ENCODE measurements at places on chromosomes 1 and 21.

- no peak for DNase-seq
Observed at GRCh38 chr1:24644100-24644384, 940 bp downstream of the SRRM1 start.

DNA sequence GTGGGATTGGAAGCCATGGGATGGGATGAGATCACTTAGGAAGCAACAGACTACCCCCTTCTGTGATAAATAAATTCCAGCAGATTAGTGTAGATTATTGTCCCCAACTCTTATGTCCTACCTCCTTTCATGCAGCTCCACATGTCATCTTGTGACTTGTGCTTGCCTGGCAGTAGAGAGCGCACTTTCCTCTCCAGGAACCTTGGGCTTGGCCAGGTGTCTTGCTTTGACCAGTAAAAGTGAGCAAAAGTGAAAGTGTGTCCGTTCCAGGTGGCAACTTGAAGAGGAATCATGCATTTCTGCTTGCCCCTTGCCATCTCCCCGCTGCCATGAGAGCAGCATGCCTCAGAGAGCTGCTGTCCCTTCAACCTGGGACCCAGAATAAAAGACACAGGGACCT is 122.9 kb upstream of the ERG start:
- DNase-seq: no peak

- DNase-seq: no peak
Observed at GRCh38 chr1:25727088-25727487, 72.9 kb upstream of the SELENON start.

- DNase-seq: no peak
Observed at GRCh38 chr1:9085306-9085940, 16.0 kb upstream of the SLC2A5 start.

- DNase-seq: no peak
Observed at GRCh38 chr1:235450433-235450832, 53.8 kb downstream of the B3GALNT2 start.

DNA sequence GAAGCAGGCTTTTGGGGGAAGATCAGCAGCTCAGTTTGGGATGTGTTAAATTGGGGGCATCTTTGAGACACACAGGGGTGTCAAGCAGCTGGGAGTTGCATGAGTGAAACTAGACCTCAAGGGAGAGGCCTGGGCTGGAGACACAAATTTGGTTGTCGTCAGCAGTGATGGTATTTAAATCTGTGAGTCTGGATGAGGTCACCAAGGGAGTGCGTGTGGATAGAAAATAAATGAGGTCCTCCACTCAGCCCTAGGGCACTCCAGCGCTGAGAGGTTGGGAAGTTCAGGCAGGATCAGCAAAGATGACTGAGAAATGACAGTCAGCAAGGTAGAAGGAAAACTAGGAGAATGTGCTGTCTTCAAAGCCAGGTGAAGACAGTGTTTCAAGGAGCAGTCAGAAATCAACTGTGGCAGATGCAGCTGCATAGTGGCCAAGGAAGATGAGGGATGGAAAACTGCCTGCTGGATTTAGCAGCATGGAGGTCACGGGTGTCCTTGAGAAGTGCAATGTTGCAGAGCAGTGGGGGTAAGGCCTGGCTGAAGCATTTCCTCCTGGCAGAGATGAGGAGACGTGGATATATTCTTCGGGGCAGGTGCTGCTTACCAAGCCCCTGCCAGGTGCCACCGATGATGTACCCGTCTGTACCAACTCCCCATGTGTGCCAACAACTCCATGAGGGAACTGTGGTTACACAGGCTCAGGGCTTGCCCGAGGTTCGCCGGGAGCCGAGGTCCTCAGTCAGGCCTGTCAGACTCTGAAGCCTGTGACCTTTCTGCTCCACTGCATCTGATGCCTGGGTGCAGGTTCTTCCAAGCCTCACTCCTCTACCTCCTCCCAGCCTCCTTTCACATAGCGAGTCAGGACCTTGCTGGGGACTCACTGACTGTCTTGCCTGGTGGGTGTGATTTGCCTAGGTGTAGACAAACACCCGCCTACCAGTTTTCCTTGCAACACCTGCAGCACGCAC is 11.3 kb downstream of the MAP7D1 start:
- no peak for DNase-seq

- DNase-seq: peak; percentile 59
Observed at GRCh38 chr1:37478890-37479254, 4.5 kb downstream of the ZC3H12A start.

GRCh38 chr1:23132033-23132432 is 36.6 kb downstream of the LUZP1 start:
- no peak for DNase-seq

GRCh38 chr1:109924316-109924715 is 13.7 kb downstream of the CSF1 start:
- DNase-seq: no peak

- peak; percentile 29 for DNase-seq
Observed at GRCh38 chr1:15848143-15848928, 829 bp downstream of the SPEN start.

DNA sequence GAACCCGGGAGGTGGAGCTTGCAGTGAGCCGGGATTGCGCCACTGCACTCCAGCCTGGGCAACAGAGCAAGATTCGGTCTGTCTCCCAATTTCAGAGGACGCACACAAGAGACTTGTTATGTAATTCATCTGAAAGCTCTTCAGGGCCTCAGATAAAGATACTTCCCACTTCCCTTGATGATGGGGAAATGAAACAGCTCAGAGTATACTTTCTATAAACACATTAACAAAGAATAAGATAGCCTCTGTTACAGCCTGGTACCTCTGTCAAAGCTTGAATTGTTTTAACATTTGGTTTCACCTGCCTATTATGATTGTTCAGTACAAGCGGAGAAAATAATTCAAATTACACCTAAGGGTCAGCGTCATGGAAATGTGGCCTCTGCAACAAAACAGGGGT is 622.9 kb upstream of the ADGRL4 start:
- DNase-seq: no peak

- no peak for DNase-seq
Observed at GRCh38 chr1:157213836-157214235, 75.6 kb upstream of the ETV3 start.

DNA sequence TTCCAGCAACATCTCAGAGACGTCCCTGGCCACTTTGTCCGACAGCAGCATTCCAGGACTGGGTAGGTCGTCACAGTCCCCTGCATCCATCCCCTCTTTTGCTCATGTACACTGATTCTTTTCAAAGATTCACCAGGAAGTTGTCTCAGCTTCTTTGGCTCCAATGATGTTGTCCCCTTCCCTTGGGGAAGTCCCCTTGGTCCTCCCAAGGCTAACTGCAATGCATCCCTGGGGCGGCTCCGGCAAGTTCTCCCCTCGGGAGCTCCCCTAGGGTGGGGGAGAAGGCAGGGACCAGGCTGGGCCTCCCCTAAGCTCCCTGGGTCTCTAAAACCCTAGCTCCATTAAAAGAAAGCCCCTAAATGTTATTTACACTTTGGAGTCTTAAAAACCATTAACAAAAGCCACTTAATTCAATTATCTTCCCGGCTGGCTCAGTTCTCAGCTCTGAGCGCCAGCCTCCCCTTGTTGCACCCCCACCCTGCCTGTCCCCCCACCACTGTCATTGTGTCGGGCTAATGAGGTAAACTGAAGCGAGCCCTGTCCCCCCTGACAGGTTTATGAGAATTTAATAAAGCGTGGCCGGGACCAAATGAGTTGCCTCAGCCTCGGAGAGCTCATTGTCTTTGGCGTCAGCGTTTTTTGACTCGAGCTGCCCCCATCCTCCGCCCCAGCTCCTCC is 25.3 kb downstream of the KNCN start:
- no peak for DNase-seq

DNA sequence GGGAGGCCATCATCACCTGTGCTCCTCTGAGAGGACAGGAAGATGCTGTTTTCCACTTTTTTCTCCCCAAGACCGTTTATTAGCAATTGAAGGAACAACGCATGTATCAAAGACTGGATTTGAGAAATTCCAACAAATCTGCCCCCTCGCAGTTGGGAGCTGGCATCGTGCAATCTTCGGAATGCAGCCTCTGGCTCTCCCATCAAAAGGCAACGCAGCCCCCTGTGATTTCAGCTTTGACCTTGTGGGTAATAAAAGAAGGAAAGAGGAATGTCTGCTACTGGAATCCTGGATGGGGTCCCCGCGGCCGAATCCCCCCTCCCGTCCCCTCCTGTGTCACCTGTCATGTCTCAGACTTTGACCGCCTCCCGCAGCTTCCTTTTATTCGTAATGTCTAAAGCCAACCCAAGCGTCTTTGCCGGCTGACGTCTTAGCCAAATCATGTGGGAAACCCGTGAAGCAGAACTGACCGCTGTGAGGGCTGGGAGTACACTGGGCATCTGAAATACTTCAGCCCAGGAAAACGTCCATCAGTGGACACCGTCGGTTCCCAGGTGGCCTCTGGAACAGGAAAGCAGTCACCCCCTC is 101.5 kb downstream of the WDR4 start:
- DNase-seq: no peak

DNA sequence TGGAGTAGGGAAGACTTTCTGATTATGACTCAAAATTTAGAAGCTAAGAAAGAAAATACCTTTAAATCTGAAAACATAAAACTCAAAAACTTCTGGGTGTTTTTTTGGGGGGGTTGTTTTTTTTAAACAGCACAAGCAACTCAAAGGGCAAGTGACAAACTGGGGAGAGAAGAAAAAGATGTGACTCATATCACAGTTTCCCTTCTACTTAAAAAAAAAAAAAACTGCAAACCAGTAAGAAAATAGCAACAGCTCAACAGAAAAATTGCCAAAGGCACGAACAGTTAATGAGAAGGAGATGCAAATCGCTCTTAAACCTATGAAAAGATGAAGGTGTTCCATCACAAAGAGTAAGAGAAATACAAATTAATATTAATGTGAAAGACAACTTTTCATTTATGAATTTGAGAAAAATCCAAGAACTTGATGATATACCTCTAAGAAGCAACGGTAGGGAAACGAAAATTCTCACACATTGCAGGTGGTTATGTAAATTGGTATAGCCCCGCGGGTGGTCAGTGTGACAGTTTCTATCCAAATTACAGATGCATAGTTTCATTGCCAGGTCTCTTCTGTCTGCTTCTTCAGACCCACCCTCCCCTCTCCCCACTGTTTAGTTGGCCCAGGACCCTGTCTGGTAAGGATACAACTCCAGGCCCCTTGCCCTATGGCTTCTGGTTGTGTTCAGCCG is 9.0 kb downstream of the IFNAR2 start:
- DNase-seq: peak; percentile 54

DNA sequence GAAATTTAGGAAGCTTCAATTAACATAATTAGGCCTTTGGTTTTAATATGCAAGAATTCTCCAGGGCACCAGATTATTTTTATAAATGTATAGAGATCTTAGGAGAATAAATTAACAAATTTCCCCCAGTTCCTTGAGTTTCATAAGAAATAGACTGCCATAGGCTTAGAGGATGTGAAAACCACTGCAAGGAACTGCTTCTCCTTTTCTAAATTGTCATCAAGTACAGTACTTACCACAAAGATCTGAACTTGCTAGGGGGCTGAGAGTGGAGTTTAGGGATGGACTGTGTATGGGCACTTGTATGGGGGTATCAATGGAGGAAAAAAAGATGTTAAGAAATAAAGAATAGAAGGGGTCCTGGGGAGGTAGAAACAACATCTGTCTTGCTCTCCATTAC is 31.1 kb downstream of the LHX8 start:
- no peak for DNase-seq

DNA sequence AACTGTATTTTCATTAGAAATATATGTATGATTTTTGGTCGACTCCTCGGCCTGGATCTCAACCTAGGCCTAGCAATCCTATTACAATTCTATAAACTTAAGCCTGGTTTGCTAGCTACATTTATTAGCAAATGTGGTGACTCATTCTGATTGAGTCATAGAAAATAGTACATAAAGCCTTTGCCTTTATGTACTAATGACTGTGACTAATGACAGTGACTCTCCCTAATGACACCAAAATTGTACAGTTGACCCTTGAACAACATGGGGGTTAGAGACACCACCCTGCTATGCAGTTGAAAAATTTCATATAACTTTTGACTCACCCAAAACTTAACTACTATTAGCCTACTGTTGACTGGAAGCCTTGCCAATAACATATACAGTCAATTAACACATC is 78.9 kb downstream of the CLEC20A start:
- no peak for DNase-seq

DNA sequence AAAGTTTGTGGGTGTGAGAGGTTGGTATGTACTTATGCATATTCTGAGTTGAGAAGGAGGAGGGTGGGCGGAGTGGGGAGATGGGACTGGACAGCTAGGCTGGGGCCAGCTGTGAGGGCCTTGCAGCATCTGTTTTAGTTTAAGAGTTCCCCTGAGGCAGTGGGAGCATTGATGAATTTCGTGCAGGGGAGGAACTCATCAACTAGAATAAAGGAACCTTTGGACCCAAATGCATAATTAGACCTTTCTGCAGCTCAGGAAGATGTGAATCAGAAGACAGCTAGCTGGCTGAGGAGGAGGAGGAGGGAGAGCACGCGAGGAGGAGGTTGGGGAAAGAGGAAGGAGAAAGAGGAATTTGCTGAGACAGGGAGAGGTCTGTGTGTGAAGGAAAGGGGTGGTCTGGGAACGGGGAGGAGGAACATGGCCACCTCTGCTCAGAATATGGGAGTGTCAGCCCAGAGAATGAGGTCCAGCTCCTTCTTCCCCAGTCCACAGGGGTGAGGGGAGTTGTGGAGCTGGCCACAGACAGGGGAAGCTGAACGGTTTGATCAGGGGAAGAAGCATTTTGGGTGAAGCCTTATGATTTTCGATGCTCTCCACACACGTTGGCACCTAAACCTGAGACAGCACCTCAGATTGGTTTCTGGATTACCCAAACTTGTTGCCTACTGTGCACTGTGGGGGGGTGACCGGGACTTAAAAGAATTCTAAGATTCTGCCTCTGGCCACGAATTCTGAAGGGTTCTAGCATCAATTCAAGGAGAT is 27.7 kb downstream of the MYOG start:
- DNase-seq: no peak

DNA sequence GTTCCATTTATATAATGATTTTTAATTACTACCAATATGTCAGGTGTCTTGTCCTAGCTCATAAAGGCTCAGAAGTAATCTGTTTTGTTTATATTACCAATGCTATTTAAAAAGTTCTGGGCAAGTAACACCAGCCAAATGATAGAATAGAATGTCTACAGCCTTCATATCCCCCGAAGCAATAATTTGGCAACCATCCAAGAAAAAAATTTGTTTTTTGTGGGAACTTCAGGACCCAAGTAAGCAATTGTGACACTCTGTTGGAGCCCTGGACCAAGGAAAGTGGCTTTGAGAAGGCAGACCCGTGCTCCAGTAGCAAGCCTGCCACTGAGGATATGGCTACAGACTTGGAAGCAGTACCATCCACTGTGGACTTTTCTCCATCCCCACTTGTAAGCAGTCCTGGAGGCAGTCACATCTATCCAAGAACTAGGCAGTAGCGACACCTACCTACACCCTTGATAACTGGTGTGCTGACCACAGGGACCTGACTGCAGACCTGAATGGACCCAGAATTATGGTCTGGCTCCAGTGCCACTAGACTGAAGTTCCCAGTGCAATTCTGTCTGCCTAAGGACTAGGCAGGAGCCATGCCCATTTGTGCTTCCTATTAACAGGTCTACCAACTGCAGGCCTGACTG is 870.7 kb upstream of the ADGRL2 start:
- DNase-seq: no peak
